Placental epithelial cell (primary cell): ENCODE measurements at places on chromosomes 4 and X. TPM values are rescaled to one million over a fixed set of nuclear protein-coding genes. Genes with fewer than 3 reads are reported as not detected.

FMR1NB gene
- not detected in 2 replicates for total RNA-seq

GRID2 gene
- total RNA-seq: not detected in 2 replicates

TMSB15C gene
- total RNA-seq: 2.8 and 7.9 TPM in 2 replicates

DCLK2 gene
- 0.22 and 0.39 TPM in 2 replicates for total RNA-seq

ANXA10 gene
- total RNA-seq: not detected in 2 replicates

SMPX gene
- not detected in 2 replicates for total RNA-seq

UBA6 gene
- 35.7 and 165 TPM in 2 replicates for total RNA-seq

P2RY10 gene
- not detected in 2 replicates for total RNA-seq

NAA11 gene
- not detected in 2 replicates for total RNA-seq

IL2 gene
- total RNA-seq: not detected in 2 replicates

P2RY4 gene
- under 0.01 and 0.43 TPM in 2 replicates for total RNA-seq

PNMA6F gene
- total RNA-seq: not detected in 2 replicates

PGK1 gene
- total RNA-seq: 103 and 328 TPM in 2 replicates

NHS gene
- total RNA-seq: under 0.01 TPM in 2 replicates

MAMLD1 gene
- total RNA-seq: 0.11 TPM in 1 of 2 replicates, not detected in the other

CFI gene
- total RNA-seq: not detected in 2 replicates
